ENCODE measurements at places on chromosomes 11 and 22. TPM values are rescaled to one million over a fixed set of nuclear protein-coding genes. Genes with fewer than 3 reads are reported as not detected.

Gene HIC2
- total RNA-seq, result 4.0 TPM

Gene GP1BB
- total RNA-seq, result 2.1 TPM

Gene TBX1
- total RNA-seq, result 13.0 TPM

Gene MRGPRX3
- total RNA-seq, result not detected

Gene ISX
- total RNA-seq, result not detected

Gene SCGB1C1
- total RNA-seq, result not detected

Gene TRIM48
- total RNA-seq, result not detected

Gene PRR33
- total RNA-seq, result not detected

Gene SAA2
- 6.7 TPM for total RNA-seq

Gene DRICH1
- total RNA-seq, result 2.3 TPM

Gene KCNJ5
- total RNA-seq, result 0.94 TPM

Gene DNAJC24
- 16.1 TPM for total RNA-seq

Gene KCNE3
- total RNA-seq, result 5.9 TPM

Gene SCGB1A1
- total RNA-seq, result not detected

Gene DEFB131B
- total RNA-seq, result not detected

Gene ANO3
- total RNA-seq, result 0.55 TPM

Gene TMEM191C
- 0.31 TPM for total RNA-seq

Gene CCND1
- total RNA-seq, result 203 TPM

Gene MIAT
- 4.7 TPM for total RNA-seq

Gene OR9Q2
- not detected for total RNA-seq

Gene BACE1
- 28.2 TPM for total RNA-seq

Gene MS4A4A
- total RNA-seq, result 8.4 TPM

Gene CCDC116
- total RNA-seq, result 0.57 TPM

Gene BMAL1
- 28.4 TPM for total RNA-seq

Gene GRM5
- not detected for total RNA-seq

Gene TNNT3
- 57.7 TPM for total RNA-seq

Gene ANKK1
- total RNA-seq, result 1.4 TPM

Gene ALDH3B2
- 85.9 TPM for total RNA-seq

Gene LDHAL6A
- total RNA-seq, result not detected

Gene GAL
- 0.65 TPM for total RNA-seq

Gene ADAMTS15
- 5.9 TPM for total RNA-seq

Gene TPST2
- total RNA-seq, result 49.1 TPM

Gene MN1
- 3.3 TPM for total RNA-seq

Gene OR9I1
- not detected for total RNA-seq

Gene CABP4
- total RNA-seq, result 2.8 TPM

Gene OR51A4
- total RNA-seq, result not detected

Gene PCNX3
- 57.6 TPM for total RNA-seq

Gene CCDC87
- 0.55 TPM for total RNA-seq

Gene GGTLC2
- total RNA-seq, result not detected

Gene SEPTIN3
- total RNA-seq, result 0.99 TPM

Gene SOX10
- total RNA-seq, result 1.0 TPM

Gene SAA4
- total RNA-seq, result not detected

Gene ROM1
- 5.4 TPM for total RNA-seq

Gene ZNF215
- 9.6 TPM for total RNA-seq

Gene NXPE2
- total RNA-seq, result 0.21 TPM

Gene IFTAP
- 11.6 TPM for total RNA-seq

Measured in ureter (tissue), 1 donor.